NCI-H2171 treated with DMSO at 0.1 percent for 48 hours (cell line): ENCODE measurements at places on chromosomes 12 and 14.

DNA sequence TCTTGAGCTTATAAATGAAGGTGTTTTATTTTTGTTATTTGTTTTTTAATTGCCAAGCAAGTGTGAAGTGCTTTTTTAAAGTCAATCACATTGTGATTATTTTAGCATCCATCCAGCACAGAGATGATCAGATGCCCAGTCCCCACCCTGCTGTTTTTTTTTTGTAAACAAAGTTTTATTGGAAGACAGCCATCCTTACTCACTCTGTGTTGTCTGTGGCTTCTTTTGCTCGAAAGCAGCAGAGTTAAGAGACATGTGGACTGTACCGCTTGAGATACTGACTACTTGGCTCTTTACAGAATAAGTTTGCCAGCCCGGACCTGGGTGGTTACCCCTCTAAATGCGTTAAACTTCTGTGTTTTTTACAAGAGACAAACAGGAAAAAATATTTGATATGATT, 30.9 kb upstream of the AMN start:
- peak; percentile 27 for DNase-seq

DNA sequence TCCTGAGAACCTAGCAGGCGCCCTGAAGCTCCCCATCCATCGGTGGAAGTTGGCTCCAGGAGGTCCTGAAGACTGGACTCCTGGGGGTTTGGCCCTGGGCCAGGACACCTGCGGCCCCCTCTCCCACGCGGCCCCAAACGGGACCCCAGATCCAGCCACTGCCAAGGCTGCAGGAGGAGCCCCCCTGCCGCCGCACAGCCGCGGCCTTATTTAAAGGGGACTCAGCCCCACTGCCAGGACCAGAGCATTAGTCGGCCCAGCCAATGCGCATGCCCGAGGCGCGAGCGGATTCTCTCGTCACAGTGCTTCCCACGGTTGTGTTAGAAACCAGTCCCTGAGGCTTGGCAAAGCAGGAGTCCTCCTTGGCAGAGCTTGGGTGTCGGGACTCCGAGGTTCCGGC, 775.2 kb upstream of the ALG10B start:
- DNase-seq, result no peak

DNA sequence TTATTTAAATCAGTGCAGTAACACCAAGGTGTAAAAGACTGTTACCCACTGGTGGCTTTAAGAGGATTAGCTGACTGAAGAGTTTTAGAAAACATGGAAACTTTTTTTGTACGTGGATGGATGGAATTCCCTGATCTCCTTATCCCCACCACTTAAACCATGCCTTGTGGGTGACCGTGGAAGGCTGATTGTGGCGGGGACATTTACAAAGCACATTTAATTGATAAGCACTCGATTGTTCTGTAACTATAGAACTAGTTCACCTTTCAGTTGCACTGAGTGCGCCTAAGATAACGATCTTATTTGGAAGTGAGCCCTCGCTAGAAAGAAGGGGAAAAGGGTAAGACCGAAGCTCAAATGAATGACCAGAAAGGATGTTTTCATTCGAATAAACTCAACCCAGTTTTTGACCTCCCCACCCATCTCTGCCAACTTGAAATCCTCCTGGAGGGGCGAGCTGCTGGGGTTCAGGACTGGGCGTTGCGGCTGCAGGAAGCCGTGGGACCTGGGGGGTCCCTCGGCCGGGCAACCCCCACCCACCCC, 688 bp upstream of the RASSF3 start:
- DNase-seq, result peak; percentile 13

- DNase-seq, result no peak
Observed at GRCh38 chr14:64995291-64995690, 8.6 kb downstream of the FNTB start.

- DNase-seq, result no peak
Observed at GRCh38 chr14:88271205-88271604, 51.9 kb downstream of the KCNK10 start.

DNA sequence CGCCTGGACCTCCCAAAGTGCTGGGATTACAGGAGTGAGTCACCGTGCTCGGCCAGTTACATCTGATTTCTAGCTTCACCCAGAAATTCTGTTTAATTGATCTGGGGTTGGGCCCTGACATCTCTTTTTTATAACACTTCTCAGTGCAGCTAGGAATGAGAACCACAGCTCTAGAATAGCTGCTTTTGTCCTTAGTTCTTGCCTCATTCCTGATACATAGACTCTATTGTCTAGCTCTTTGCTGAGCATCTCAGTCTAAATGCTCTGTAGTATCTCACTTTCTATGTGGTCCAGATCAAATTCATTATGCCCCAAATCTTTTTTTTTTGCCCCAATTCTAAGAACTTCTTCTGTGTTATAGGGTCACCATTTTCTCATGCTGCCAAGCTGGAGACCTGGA, 29.9 kb upstream of the FUT8 start:
- no peak for DNase-seq

DNA sequence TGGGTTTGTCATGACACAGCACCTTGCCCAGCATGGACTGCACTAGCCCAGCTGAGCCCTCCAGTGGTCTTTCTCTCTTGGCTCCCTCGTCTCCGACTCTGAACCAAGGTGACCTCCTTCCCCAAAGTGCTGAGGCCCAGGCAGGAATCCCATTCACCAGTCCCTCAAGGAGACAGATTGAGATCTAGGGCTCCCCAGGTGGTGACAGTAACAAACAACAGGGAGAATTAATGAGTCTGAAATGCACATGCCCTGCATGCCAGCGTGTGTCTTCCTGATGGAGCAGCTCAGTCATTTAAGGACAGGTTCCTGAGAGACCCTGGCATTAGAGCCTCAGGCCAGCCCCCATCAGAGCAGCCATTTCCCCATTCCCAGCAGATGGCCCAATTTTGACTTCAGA, 51.4 kb upstream of the OAS1 start:
- peak; percentile 52 for DNase-seq

GRCh38 chr12:51687614-51688013, 96.6 kb downstream of the SCN8A start:
- DNase-seq, result no peak

- peak; percentile 34 for DNase-seq
Observed at GRCh38 chr14:94423453-94424056, 29.0 kb downstream of the SERPINA11 start.

DNA sequence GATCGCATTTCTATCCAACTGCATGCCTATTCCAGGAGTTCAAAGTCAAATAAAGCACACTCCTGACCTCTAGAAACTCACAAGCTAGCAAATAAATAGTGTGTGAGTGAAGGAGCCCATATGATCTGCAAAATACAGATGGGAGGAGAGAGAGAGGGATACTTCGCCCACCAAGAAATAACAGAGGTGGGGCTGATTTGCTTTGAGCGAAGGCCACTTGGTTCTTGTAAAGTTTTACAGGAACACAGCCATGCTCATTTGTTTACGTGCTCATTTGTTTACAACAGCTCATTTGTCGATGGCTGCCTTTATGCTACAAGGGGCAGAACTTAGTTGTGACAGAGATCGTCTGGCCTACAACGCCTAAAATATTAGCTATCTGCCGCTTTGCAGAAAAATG, 63.4 kb upstream of the GPATCH2L start:
- DNase-seq, result no peak
